ENCODE measurements at places on chromosomes 5 and 9.

DNA sequence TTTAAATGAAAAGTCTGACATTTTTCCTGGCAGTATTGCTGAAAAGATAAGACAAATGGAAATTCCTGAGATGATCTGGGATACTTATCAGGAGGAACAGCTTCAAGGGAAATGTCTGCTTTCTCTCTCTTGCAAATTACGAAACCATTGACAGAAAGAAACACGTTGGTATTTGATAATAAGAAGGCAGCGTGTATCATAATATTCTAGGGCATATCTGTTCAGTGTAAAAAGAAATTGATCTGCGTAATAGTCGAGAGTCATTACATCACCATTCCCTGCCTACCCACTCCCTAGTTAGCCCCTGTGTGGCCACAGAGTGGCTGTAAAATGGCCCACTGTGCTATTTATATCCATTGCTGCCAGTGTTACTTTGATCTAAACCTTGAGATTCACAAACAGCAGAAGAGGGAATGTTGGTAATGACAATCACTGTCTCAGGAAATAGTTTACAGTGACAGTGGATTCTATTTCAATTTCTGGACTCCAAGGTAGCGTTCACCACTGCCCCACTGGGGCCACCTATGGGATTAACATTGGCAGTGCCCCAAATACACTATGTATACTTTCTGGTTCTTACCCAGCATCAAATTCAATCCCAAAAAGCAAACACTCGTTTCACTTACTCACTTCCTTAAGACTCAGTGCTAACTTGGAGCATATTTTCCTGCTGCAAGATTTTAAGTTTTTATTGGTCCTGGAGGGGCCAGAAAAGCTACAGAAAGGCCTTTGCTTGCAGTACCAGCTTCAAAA, 133.4 kb upstream of the GAS1 start:
- no peak for DNase-seq

DNA sequence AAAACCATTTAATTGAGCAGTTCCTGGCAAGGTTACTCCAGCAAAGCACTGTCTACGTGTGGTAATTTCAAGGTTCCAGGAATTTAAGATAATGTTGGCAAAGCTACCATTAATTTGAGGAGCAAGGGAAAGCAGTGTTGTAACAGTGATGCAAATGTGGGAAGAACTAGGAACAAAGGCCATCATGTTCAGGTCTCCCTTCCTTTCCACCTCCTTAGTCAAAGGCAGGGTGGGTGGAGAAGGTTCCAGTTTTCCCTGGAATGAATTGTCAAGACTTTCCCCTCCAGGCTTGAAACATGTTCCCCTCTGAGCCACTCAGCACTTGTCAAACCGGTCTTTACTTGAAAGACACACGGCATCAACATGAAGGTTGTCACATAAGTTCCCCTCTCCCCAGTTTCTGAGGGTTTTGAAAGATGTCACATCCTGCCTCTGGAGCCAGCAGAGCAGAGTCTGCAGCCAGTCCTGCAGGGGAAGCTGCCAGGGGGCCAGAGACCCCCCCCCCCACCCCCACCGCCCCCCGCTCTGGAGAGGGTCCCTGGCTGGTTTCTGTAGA, 226.0 kb downstream of the GAS1 start:
- no peak for DNase-seq

GRCh38 chr9:8186560-8186959, 387.0 kb upstream of the DMAC1 start:
- DNase-seq = no peak

DNA sequence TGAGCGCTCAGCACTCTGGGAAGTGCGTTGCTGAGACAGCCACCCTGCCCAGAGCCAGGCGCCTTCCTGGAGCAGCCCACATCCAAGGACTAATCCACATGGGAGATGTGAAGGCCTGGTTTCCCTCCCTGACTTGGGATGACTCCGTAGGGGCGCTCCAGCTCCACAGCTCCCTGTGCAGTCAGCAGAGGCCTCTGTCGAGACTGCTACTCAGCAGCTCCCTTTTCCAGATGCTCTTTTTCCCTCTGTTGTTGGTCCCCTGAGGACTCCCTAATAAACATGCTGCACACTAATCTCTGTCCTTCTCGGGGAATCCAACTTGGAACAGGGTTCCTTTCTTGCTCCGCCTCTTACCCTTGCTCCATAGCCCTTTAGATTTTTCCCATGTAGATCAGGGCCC, 237.3 kb downstream of the ZSWIM6 start:
- DNase-seq = no peak

DNA sequence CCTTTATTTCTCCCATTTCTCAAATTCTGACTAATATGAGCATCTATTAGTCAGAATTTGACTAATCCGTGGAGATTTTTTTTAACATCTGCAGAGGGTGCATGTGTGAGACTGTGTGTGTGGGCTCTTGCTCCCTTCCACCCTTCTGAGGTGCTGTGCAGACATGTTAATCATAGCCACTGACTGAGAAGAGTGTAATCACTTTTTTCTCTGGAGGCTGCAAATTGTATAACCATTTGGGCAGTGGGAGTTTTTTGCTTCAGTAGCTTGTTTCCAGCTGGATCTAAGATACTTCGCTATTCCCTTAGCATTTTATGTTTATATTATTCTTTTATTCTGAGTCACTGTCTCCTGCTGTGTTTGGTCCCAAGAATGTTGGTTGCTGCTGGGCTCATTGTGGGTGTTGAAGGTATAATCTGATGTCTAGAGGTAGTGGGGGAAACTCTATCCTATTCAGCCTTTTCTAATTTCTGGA, 66.2 kb downstream of the ARHGEF28 start:
- no peak for DNase-seq

DNA sequence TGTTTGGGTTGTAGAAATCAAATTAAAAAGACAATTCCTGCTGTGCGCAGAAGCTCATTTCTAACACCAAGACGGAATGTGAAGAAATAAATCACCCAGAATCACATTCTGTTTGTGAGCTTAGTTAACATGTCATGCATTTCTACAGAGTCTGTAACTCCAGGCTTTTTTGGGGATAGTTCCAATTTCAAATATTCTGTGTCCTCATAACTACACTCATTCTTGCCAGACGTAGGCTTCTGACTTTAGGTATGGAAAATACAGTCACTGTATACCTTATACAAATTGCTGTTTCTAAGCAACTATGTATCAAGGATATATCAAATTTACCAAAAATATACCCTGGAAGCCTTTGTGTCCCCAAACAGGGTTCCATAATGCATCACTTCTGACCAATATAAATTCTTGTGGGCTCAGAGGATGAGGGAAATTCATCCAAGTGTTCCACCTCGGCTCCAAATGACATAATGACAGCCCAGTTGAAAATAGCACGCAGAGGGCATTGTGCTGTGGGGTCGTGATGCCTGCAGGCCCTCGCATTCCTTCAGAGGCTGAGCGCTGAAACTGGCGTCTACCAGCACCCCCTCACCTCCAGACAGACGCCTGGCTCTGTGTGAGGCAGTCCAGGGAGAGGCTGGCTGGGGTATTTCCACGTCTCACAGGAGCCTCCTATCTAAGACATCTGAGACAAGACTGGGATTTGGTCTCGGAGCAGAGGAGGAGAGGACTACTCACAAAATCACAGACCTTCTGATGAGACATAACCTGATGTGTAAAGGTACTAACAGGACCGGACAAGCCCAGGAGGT, 79.8 kb downstream of the KLF4 start:
- no peak for DNase-seq

DNA sequence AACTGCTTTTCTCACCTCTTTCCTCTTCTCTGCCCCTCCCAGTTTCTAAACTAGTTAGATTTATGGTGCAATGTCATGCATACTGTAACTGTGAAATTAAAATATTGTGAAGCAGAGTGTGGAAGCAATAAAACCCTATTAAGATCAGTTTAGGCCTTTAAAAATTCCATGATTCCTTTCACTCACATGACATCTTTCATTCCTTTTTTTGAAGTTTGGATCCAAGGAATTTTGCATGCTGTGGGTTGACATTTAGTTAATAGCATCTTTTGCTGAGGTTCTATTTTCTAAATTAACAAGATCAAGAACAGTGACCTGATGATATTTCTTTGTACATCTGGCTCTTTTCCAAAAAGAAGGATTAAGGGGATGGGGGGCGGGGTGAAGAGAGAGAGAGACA, 13.7 kb downstream of the FOXD1 start:
- no peak for DNase-seq

DNA sequence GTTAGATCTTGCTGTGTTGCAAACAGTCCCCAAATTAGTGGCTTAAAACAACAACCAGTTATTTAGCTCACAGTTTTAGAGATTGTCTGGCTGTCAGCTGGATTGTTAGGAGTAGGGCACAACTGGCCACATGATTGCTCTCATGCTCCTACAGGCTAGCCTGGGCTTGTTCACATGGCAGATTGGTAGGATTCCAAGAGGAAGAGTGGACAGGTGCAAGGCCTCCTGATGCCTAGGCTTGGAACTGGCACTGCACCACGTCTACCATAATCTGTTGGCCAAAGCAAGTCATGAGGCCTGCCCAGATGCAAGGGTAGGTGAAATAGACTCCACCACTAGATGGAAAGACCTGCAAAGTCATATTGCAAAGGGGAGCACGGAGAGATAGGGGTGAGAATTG, 76.4 kb downstream of the ACER2 start:
- DNase-seq = no peak

GRCh38 chr5:124130816-124131215, 615.6 kb downstream of the ZNF608 start:
- no peak for DNase-seq

DNA sequence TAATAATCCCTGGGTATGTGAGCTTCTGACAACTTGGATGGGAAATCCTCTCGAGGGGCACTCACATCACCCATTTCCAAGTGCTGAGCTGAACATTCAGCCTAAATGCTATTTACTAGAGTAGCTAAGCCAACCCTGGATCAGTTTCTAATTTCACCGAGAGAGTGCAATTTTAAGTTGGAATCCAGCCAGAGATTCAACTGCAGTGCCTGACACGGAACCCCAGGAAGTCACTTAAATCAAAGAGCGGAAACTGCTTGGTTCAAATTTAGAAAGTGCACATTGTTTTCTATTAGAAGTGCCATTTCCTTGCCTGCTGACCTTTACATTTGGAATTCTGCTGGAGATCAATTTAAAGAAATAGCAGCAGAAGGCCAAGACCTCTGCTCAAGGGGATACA, 8.8 kb downstream of the SPRY4 start:
- DNase-seq = no peak

GRCh38 chr5:124179819-124180218, 566.6 kb downstream of the ZNF608 start:
- no peak for DNase-seq

GRCh38 chr9:95460518-95461164, 56.1 kb downstream of the PTCH1 start:
- no peak for DNase-seq
